ENCODE measurements at places on chromosomes 2 and 18.

DNA sequence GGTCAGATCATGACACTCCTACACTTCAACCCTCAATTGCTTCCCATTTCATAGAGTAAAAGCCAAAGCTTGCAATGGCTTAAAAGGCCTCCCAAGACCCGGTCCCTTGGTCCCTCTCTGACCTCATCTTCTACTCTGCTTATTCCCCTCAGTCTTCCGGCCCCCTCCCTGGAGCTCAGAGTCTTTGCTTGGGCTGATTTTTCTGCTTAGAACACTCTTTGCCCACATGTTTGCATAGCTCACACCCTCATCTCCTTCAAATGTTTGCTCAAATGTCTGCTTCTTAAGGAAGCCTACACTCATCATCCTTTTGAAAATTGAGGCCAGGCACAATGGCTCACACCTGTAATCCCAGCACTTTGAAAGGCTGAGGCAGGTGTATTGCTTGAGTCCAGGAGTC is 65.6 kb upstream of the CAPN13 start:
- DNase-seq, result no peak

DNA sequence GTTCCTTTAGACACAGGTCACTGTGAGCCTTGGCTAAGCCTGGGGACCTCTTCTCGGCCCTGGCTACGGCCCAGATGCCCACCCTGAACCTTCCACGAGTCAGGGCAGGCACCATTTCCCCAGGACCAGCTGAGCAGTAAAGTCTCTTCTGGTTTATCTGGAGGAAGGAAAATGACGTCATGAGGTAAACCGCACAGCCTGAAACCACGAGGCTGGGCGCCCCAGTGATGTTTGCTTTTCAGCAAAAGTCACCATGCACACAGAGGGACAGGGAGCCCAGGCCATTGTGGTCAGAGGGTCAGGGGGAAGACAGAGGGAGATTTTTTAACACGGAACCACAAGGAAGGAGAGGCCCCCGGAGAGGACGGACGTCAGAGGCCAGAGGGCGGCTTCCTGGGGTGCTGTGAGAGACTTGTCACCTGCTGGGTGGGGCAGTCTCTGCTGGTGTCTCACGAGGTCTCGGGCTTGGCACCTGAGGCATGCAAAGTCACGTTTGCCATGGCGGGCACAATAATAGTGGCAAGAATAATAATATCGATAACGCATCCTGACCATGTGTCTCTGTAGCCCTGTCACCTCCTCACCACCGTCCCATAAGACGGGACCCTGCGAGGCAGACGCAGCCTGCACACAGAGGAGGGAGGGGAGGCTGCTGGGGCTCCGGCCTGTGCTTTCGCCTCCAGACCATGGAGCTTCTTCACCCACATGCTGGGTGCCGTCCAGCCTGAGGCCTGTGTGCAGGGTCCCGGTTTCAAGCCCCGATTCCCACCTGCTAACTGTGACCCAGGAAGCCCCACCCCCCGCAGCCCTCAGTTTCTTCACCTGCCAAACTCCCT is 33.2 kb upstream of the FOSL2 start:
- peak; percentile 75 for DNase-seq

DNA sequence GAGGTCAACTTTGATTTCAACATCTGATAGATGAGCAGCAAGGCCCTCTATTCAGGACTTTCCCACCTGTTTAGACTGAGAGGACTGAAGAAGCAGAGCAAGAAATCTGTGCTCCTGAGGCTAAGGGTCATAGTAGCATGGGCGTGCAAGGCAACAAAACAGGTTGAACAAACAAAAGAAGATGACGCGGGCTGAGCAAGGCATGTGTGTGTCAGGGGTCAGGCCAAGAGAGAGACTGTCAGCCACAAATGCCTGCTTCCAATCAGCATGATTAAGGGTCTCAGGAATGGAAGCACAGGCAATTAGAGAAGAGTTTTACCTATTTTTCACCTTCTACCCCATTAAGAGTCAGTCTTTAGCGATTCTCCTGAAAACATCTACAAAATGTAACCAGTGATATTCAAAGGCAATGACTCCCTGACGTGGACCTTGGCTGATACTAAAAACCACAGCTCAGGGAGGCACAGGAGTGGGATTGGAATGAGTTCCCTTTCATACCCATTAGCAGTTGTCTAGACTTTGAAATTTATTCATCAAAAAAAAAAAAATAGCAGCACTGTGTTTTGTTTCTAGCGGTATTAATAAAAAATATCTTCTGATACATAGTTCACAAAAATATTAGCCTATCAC is 81.9 kb downstream of the DYNAP start:
- DNase-seq, result no peak

- DNase-seq, result no peak
Measured at GRCh38 chr2:238261718-238262375, 22.0 kb upstream of the HES6 start.

DNA sequence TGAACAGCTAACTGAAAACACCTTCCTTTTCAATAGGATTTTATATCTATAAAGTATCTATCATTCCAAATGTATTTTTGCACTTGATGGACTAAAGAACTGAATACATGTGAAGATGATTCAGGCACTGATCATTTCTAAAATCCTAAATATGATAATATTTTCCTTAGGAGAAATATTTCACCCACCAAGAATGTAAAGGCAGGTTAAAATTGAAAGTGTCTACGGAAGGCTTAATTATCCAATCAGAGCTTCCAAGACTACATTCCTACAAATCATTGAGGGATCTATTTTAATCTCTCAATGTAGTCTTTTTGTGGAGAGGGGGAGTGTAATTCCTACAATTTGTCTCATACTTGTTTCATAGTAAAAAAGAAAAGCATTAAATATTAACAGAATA is 3.6 kb downstream of the GALNT3 start:
- no peak for DNase-seq

DNA sequence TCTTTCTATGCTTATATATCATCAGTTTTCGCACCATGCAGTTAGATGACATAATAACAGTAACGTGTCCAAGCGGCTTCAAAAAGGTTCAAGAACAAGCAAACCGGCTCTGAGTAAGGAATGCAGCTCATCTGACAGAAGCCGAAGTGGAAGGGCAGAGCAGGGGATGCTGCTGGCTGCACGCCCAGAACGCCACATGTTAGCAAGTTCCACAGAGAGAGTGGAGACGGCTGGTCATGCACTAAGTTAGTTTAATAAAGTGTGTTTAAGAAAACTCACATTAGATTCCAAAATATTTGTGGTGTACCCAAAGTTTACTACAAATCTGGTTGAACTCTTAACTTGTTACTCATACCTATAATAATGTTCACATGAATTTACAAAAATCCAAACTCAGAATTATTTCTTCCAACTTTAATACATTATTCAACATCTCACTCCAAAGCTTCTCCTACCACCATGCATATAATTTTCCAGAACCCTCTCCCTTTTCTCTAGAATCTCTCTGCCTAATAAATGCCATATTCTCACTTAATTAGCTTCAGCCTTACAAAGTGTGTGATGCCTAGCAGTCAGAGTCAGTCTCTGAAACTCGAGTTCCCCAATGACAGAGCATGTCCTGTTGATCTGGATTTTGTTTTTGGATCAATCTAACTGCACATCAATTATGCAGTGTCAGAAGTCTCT is 170.0 kb downstream of the DNAH7 start:
- no peak for DNase-seq

DNA sequence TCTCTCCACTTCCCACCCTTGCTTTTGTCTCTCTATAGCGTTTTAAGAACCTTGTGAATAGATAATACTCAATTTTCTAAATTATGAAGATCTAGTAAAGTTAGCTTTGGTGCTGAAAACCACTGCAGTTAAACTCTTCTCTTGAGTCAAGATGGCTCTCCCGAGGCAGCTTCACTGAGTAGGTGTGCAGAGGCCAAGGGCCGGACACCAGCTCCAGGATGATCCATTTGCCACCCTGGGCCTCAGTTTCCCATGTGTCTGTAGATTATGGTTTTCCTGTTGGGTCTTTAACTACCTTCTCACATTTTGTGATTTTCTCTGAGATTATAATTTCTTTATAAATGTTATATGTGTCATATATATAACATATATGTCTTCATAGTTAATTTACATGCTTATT is 68.5 kb upstream of the SH3RF3 start:
- DNase-seq, result no peak

GRCh38 chr2:21055451-21055850 is 11.6 kb upstream of the APOB start:
- DNase-seq, result no peak

DNA sequence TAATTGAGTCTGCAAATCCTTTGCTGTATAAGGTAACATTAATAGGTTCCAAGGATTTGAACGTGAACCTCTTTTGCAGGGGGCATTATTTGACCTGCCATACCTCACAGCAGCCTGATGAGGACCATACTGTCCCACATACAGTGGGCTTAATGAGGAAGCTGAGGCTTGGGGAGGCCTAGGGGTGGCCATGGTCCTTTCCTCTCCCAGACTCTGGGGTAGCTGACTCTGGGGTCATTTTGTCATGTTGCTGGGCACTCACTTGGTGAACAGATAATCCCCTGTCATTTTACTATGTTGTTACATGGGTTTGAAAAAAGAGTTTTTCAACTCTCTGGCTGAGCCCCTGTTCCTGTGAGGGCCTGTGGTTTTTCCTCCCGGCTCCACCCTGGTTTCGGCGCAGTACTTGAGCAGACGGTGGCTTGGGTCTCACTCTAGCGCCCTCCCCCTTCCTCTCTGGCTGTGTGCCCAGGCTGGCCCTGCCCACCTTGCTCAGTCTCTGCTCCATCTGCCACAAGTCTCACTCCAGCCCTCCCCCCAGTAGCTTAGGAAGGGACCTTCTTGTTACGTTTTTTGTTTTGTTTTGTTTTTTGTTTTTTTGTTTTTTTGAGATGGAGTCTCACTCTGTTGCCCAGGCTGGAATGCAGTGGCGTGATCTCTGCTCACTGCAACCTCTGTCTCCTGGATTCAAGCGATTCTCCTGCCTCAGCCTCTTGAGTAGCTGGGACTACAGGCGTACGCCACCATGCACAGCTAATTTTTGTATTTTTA is 21.0 kb downstream of the INPP4A start:
- DNase-seq, result peak; percentile 59

- no peak for DNase-seq
Measured at GRCh38 chr2:99085421-99085820, 56.1 kb upstream of the C2orf15 start.

- no peak for DNase-seq
Measured at GRCh38 chr18:77116201-77117080, 16.1 kb downstream of the MBP start.
